Uterus (tissue), 4 donors: ENCODE measurements at places on chromosomes 1 and 21.

- DNase-seq, result no peak
Observed at GRCh38 chr1:233635765-233636502, 22.0 kb downstream of the KCNK1 start.

GRCh38 chr1:155174324-155175280, 953 bp downstream of the TRIM46 start:
- DNase-seq, result no peak

DNA sequence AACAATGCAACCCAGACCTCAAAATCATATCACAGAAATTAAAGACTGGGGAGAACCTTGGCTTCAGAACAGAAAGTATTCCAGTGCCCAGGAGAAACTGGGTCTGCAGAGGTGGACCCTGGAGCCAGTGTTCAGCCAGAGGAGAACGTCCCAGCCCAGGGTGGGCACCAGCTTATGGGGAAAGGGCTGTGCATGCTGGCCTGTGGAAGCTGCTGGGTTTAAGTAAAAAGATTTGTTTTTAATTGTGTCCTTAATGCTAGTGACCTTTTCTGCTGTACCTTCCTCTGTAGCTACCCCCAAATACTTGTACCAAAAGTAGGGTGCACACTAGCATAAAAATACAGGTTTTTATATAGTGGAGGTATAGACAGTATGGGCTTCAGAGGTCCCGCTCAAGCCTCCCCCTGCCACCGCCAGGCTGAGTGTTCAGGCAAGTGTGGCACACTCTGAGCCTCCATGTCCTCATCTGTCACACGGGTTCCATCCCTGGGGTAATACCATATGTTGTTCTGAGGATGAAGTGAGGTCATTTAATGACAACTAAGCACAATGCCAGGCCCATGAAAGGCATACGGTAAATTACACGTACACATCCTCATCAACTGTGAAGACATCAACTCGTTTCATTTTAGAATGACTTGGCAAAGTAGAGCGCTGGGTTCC, 47.0 kb downstream of the SLC37A1 start:
- no peak for DNase-seq

GRCh38 chr1:209103092-209103491, 480.4 kb upstream of the CAMK1G start:
- DNase-seq, result no peak

GRCh38 chr1:24442764-24443163, 27.2 kb downstream of the NIPAL3 start:
- no peak for DNase-seq

DNA sequence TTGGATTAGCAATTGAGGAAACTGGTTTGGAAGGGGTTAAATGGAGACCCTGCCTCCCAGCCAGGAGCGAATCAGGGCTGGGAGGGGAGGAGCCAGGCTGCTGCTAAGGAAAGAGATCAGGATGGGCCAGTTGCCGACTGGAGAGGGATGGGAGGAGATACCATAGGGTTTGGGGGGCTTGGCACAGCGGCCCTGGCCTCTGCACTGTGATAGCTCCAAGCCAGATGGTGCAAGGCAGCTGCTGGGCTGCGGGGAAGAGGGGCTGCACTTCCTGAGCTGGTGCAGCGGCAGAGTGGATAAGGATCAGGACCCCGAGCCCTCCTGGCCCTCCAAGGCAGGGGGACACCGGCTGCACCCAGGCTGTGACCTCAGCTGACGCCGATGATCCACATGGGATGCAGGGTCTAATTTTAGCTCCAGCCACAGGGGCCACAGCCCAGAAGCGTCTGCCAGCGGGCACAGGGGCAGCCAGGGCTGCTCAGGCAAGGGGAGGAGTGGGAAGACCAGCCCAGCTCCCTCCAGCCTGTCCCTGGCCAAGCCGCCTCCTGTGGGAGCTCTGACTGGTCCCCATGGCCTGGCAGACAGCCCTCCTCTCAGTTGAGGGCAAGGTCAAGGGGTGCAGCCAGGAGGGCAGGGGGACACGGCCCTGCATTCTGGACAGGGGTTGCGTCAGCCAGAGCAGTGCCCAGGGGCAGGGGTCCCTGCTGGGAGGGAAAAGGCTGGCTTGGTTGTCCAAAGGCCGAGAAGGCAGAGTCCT, at the start of gene EXTL1:
Gene EXTL1, plus strand, starts transcription at position 129 of the 757 bp plus-strand sequence. CDS start 872 bp downstream, outside the sequence.
- no peak for DNase-seq

DNA sequence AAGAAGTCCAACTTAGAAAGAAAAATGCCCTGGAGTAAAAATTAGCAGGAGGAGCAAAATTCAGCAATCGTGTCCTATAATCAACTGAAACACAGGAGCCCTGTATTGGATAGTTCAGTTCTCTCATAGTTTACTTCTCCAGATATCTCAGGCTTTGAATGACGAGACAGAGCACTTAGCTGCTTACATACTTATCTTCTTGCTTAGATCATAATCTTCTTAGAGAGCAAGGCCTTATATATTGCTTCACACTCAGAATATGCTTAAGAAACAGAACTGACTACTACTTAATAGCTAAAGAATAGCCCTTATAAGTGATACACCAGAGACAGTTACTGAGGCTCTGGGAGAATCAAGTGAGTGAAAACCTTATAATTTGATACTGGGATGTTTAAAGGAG, 38.9 kb downstream of the TOR3A start:
- DNase-seq, result no peak

GRCh38 chr1:247456021-247456420, 1.9 kb downstream of the OR2B11 start:
- DNase-seq, result no peak

GRCh38 chr1:218735436-218736032, 390.4 kb downstream of the TGFB2 start:
- no peak for DNase-seq

DNA sequence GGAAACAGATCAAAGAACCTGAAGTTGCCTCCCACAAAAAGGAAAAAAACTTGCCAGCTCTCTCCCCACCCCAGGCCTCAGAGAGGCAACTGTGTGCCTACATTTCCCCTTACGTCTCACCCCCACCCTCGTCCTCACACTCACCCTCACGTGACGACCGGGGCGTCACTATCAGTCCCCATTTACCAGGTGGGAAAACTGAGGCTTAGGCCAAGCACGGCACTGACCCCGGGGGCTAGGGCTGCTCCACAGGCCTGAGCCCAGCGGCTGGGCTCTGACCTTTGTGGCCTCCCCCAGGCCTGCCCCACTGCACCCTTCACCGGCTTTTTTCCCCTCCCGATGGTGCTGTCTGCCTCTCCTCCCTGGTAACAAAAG, 51.5 kb upstream of the RUNX3 start:
- DNase-seq, result no peak

GRCh38 chr1:199403531-199404116, 623.9 kb upstream of the NR5A2 start:
- no peak for DNase-seq
